ENCODE measurements at places on chromosomes 3 and 15.

GRCh38 chr3:155714295-155714718 lies 30.6 kb downstream of the PLCH1 start:
- no peak for DNase-seq

DNA sequence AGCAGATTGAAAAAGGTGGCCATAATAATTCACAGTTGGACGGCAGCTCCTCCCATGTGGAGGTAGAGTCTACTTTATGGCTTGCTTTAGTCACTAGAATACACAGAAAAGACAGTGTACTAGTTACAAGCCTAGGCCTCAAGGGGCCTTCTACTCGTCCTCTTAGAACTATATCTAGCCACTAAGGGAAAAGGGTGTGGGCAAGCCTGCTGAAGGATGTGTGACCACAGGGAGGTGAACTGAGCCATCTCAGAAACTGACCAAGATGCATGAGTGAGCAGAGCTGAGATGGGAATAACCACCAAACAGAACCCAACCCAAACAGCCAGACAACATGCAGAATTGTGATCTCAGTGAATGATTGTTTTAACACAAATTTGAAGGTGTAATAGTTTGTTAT lies 335.6 kb upstream of the LMCD1 start:
- DNase-seq, result no peak

- peak; percentile 97 for DNase-seq
Observed at GRCh38 chr3:159711560-159712333, 276.9 kb upstream of the IL12A start.

- DNase-seq, result no peak
Observed at GRCh38 chr3:94171954-94172353, 109.1 kb downstream of the NSUN3 start.

DNA sequence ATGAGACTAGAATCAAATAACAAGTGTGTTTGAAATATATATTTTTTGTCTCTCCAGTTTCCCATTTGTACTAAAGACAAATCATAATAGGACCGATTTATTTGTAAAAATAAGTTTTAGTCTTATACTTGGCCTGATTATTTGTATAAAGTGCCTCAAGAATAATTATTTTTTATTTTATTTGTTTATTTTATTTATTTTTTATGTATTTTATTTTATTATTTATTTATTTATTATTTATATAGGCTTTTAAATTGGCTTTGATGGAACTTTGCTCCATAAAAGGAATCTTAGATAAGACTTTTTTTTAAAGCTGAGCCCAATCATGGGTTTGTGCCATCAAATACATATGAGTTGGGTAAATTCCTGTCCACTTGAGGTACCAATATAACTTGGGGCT lies 22.2 kb upstream of the ZNF80 start:
- DNase-seq, result no peak

DNA sequence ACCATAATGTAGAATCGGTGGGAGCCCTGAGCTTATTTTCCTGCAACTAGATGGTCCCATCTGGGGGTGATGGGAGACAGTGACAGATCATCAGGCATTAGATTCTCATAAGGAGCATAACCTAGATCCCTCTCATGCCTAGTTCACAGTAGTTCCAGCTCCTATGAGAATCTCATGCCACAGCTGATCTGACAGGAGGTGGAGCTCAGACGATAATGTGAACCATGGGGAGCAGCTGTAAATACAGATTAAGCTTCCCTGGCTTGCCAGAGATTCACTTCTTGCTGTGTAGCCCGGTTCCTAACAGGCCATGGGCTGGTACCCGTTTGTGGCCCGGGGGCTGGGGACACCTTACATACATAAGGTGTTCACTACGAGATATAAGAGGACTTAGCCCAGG lies 67.5 kb upstream of the LRRFIP2 start:
- no peak for DNase-seq

DNA sequence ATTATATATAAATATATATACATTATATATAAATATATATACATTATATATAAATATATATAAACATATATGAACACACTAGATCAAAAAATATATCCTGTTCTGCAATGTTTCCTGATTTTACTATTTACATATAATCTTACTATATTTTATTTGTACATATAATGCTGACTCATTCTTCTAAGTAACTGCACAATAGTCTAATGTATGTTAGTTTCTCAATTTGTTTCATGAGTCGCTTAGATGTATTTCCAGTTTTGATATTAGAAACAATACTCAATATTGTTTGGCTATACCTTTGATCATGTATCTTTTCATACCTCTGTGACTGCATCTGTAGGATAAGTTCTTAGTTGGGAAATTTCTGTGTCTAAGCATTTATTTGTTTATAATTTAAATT lies 669.9 kb upstream of the CCDC54 start:
- DNase-seq, result no peak

DNA sequence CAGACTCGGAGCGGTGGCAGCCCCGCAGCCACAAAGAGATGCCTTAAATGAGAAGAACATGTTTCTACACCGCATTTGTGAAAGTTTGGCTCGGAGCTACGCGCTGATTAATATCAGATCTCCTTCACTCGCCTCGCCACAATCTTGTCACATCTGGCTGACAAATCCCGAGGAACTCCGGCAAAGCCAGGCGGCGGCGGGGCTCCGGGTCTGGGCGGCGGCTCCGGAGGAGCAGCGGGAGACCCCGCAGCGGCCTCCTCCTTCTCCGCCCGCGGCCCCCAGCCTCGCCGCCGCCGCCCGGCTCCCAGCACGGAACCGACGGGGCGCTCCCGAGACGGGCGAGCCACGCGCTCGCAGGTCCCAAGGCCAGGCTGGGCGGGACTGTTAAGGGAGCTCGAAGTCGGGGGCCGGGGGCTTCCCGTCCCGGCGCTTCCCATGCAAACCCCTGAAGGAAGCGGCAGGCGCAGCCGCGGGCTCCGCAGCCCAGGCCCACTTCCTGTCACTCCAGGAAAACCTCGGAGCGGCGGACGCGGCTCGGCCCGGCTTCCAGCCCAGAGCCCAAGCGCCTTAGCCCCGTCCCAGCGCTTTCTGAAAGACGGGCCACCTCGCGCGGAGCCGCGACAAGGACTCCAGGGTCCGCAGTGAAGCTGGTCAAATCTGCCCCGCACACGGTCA lies 1.2 kb downstream of the BNC1 start:
- peak; percentile 61 for DNase-seq

- DNase-seq, result peak; percentile 84
Observed at GRCh38 chr3:133531981-133532380, 41.5 kb upstream of the CDV3 start.

GRCh38 chr3:177764377-177764912 lies 567.2 kb upstream of the TBL1XR1 start:
- DNase-seq, result peak; percentile 31

- DNase-seq, result peak; percentile 72
Observed at GRCh38 chr15:39946862-39947261, 12.9 kb downstream of the EIF2AK4 start.

DNA sequence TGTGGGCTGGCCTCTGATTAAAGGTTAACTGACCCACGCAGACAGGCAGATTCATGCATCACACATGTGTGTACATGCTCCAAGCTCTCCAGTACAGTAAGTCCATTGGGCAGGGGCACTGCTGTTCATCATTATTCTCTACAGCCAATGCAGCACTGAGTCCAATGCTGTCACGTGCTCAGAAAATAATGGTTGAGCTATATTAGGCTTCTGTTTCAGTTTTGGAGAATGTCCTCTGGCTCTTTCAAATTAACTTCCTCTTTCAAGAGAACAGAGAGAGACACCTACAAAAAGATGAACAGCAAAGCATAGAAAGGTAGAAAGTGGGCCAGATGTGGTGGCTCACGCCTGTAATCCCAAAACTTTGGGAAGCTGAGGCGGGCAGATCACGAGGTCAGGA lies 202.6 kb downstream of the MEX3B start:
- no peak for DNase-seq

GRCh38 chr3:176799675-176800074 lies 397.6 kb downstream of the TBL1XR1 start:
- DNase-seq, result no peak

DNA sequence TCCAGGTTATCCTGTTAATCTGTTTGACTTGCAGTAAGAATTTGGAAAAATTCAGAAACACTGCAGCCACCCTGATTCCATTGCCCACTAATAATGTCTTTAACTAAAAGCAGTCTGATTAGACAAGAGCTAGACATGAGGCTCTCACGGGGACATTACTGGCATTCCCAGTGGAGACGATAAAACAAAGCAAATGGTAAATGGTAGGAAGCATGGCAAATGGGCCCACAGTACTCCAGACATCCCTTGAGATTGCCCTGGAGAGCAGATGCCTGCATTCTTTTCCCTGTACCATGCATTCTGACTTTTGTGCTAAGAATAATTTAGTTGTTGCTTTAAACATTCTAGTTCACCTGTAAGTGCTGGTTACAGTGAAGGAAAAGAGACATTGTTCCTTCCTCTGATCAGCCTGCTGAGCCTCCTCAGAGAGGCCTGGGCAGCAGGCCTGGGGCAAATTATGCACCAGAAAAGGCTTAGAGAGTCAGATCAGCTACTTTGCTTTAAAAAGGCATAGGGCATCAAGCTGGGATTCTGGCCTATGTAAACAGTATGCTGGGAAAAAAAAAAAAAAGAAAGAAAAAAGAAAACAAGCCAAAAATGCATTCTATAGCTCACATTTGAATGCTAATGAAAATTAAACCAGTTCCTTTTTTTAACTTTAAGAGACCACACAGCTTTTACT lies 204.6 kb downstream of the GABRG3 start:
- no peak for DNase-seq

GRCh38 chr3:127299276-127299675 lies 11.4 kb upstream of the PRR20G start:
- DNase-seq, result no peak

- no peak for DNase-seq
Observed at GRCh38 chr15:23634181-23634580, 13.5 kb downstream of the MAGEL2 start.

- no peak for DNase-seq
Observed at GRCh38 chr15:65901336-65901735, 32.0 kb downstream of the RAB11A start.

DNA sequence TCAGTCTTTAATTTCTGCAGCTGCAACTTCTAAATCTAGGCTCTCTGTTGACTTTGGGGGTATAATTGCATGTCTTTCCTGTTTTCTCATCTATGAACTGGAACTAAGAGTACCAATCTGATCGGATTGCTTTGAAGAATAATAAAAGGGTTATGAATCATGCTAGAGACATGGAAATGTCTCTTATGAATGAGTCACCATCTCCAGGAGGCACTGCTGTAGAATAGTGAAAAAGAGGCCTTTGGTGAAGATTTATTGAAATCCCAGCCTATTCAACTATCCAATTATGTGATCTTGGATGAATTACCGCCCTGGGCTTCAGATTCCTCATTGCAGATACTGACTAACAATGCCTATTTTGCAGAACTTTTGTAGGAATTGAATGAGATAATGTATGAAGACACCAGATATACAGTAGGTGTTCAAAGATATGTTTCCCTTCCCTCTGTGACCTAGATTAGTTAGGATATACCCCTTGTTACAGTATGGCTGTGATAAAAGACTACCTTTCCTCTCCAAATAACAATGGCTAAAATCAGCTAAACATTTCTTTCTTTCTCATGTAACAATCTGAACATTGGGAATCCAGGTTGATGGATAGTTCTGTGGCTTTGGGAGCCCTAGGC lies 11.5 kb upstream of the CMTM8 start:
- DNase-seq, result peak; percentile 86

- no peak for DNase-seq
Observed at GRCh38 chr3:28036599-28037575, 204.5 kb upstream of the CMC1 start.

- peak; percentile 99 for DNase-seq
Observed at GRCh38 chr3:158167737-158168557, 58.1 kb downstream of the RSRC1 start.

GRCh38 chr3:72821161-72821781 lies 27.0 kb downstream of the SHQ1 start:
- peak; percentile 76 for DNase-seq

DNA sequence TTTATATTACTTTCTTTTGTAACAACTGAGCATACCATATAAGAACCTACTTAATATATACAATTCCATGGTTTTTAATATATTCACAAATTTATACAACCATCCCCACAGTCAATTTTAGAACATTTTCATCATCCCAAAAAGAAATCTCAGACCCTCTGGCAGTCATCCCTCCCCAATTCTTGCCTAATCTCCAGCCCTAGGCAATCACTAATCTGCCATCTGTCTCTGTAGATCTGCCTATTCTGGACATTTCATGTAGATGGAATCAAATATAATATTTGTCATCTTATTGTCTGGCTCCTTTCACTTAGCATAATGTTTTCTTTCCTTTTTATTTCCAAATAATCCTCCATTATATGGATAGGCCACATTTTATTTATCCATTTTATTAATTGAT lies 92.5 kb downstream of the LARS2 start:
- DNase-seq, result no peak

GRCh38 chr3:187360596-187360995 lies 7.6 kb upstream of the RTP4 start:
- peak; percentile 4 for DNase-seq

GRCh38 chr3:15262021-15262420 lies 56.0 kb downstream of the CAPN7 start:
- no peak for DNase-seq

- no peak for DNase-seq
Observed at GRCh38 chr3:25695731-25696420, 31.2 kb upstream of the TOP2B start.

GRCh38 chr3:154085071-154085470 lies 36.1 kb upstream of the ARHGEF26 start:
- no peak for DNase-seq

DNA sequence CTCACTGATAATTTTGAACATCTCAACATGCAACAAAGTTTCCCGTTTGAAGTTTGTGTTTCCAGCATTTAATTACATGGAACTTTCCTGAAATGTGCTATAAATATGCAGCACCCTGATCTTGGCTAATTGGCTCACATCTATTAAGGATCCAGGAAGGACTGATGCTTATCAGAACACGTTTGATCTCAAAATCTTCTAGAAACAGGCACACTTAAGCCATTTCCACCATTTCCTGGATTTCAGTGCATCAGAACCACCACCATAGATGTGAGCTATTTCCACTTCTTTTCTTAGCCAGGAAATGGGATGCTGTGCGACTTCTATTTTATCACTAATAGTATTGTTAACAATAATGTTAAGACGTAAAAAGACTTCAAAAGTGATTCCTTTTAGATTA lies 228.9 kb downstream of the FEZF2 start:
- no peak for DNase-seq
